ENCODE measurements at places on chromosomes 7 and 10.

DNA sequence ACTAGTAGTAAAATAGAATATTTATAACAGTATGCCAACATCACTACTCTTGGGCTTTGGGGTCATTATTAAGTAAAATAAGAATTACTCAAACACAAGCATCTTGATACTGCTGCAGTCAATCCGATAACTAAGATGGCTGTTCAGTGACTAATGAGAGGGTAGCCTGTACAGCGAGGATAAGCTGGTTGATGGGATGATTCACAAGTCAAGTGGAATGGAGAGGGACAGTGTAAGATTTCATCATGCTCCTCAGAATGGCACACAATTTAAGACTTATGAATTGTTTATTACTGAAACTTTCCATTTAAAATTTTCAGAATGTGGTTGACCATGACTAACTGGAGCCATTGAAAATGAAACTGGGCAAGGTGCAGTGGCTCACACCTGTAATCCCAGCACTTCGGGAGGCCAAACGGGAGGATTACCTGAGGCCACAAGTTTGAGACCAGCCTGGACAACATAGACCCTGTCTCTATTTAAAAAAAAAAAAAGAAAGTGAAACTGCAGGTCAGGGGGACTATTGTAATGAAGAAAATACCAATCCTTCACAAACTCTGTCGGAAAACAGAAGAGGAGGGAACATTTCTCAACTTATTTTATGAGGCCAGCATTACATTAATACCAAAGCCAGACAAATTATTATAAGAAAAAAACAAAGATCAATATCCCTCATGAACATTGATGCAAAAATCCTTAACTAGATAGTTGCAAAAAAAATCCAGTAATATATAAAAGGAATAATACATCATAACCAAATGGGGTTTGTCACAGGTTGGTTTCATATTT lies 11.2 kb downstream of the AVL9 start:
- DNase-seq = no peak

DNA sequence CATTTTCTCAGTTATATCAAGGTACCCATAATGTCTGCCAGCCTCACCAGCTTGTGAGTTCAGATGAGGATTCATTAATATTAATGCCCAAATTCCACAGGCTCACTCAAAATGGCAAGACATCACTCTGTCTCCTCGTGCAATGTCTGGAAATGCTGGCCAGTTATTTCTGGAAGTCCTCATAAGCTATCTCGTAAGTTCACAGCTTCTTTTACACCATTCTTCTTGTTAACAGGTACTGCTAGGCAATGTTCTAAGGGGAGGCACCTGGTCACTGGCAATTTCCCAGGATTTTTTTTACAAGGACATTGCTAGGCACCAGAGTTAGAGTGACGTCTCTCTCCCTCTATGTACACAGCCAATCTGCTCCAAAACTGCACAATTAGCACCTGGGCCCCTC lies 80.2 kb upstream of the SEMA3C start:
- DNase-seq = no peak

DNA sequence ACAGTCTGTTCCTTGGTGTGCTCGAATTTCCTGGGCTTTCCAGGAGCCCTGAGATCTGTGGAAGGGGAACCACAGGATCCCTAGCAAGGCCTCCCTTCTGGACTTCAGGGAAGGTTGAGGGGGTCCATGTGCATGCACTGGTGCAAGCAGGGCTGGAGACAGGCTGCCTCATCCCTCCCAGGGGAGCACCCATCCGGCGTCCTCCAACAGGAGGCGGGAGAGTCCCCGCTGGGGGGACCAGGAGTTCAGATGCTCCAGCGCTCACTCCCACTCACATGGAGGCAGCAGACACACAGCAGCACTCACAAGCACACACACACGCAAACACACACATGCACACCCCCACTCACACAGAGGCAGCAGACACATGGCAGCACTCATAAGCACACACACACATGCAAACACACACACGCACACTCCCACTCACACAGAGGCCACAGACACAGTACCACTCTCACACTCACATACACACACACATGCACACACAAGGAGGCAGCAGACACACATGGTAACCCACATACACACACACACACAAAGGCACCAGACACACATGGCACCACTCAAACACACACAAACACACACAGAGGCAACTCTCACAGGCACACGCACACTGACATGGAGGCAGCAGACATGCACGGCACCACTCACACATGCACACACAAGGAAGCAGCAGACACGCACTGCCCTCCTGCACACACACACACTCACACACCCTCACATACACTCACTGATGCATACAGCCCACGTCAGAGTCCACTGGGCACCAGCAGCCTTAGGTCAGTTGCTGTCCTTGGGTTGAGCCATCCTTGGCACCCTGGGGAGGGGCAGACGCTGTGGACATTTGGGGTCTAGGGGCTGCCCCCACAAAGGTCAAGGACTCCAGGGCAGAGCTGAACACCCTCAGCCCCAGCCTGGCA lies 247.0 kb upstream of the PPP2R2D start:
- no peak for DNase-seq

- DNase-seq = no peak
Measured at GRCh38 chr7:136698231-136698630, 170.2 kb upstream of the CHRM2 start.

- no peak for DNase-seq
Measured at GRCh38 chr10:21626457-21627161, 92.6 kb downstream of the MLLT10 start.

- no peak for DNase-seq
Measured at GRCh38 chr10:42578019-42578418, 60.4 kb downstream of the ZNF33B start.

DNA sequence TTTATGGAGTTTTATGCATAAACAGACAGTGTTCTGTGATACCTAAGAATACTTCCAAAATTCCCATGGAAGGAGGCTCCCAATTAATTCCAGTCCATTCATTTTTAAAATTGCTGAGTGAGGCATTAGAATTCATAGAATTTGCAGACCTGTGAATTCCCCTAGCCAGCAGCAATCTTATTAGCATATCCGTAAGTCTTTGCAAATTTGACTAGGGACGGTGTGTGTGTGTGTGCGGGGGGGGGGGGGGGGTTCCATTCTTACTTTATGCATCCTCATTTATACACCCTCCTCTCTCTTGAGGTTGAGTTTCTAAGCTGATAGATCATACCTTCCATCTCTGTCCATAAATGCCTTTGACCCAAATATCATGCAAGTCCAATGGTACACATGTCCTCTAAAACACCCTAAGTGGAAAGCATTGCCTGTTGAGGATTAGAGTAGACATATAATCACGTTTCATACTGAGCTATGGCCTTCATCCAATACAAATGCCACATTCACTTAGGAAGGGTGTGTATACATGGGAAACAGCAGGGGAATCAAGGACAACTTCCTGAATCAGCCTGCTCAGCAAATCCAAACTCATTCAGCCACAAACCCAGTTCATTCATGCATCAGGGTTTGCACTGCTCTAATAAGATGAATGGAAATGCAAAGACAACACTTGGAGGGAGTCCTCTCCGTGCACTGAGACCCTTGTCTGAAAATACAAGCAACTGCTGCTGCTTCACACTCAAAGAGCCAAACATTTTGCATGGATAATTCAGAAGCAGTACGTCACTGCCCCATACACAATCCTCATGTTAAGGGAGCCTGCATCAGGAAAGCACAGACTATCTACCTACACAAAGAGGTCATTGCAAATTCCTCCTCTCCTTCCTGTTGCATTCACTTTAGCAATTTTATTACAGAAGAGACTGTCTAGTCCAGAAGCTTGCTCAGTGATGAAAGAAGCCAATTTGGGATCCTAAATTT lies 350.8 kb downstream of the KCNMA1 start:
- DNase-seq = no peak

DNA sequence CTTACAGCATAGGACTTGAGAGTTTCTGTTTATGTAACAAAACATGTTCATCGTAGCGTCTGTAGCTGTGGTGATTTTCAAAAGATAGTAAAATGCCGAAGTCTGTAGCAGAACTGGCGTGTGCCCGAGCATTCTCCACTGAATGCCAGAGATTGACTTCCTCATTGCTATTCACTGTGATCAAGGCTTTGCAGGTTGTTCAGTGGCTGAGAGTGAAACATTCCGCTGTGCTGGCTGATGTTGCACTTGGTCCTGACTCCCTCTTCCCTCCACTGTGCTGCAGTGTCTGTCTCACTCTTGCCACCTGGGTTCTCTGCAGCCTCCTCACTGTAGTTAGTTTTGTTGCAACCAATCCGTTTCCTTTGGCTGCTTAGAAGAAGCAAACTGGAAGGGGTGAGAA lies 37.6 kb downstream of the FHIP2A start:
- no peak for DNase-seq

- DNase-seq = no peak
Measured at GRCh38 chr10:1673568-1674345, 63.6 kb downstream of the ADARB2 start.

- DNase-seq = peak; percentile 40
Measured at GRCh38 chr7:151123822-151124464, 37.7 kb downstream of the AGAP3 start.

DNA sequence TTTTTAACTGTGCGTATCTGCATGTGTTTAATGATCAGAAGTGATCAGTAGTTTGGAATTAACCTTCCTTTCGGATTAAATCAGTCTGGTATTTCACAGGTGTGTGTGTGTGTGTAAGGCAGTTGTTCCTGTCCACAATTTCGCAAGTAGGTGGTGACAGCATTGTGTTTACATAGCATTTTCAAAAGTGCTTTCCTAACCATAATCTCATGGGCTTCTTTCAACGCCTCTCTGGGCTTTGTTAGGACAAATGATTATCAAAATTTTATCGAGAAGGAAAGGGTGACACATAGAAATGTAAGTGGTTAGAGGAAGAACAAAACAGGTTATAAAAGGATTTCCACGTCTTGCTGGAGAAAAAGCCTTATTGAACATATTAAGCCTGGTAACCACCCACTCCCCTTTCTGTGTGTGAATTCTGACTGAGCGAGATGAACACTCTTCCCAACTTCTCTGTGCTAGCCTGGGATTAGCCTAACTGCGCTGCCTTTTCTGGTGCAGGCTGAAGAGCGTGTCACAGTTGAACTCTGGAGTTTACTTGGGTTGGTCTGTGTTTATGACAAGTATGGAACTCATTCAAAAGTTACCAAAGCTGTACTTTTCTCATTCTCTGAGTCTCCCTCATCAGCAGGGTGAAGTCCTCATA lies 292.3 kb upstream of the PITRM1 start:
- peak; percentile 62 for DNase-seq

All from NCI-H748 treated with DMSO at 0.1 percent for 48 hours (cell line).